NCI-H82 (cell line): ENCODE measurements at places on chromosomes 4 and X.

GRCh38 chr4:145420595-145421214, 60.9 kb upstream of the SMAD1 start:
- DNase-seq, result no peak

DNA sequence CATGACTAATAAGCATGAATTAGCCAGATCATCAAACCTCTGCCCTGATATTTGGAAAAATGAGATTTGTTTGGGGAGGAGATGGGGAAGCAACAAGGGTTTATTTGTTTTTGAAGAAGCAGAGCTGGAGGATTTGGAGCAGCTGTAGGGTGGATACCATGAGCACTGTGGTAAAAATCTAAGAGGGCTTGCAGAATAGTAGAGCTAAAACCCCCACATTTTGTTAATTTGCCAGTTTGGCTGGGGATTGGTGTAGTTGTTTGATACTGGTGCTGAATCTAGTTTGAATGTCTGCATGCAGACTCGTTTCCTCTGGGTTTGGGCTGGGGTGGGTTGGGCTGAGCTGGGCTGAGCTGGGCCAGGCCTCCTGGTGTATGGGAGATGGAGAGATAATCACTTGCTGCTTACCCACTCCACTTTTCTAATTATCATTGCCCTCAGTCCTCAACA, 43.7 kb downstream of the SMAD1 start:
- DNase-seq, result no peak

- DNase-seq, result no peak
Observed at GRCh38 chr4:113674733-113675132, 86.8 kb downstream of the CAMK2D start.

DNA sequence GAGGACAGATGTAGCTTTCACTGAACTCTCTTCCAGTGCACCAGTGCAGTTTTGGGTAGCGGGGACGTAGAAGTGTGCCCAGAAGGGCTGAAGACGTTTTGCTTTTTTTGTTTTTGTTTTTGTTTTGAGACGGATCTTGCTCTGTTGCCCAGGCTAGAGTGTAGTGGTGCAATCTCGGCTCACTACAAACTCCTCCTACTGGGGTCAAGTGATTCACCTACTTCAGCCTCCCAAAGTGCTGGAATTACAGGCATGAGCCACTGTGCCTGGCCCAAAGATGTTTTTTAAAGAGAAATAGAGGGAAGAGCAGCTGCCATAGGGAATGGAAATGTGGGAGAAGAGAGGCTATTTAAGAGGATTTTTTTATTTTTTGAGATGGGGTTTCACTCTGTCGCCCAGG, 74.4 kb upstream of the ACSL1 start:
- DNase-seq, result no peak

DNA sequence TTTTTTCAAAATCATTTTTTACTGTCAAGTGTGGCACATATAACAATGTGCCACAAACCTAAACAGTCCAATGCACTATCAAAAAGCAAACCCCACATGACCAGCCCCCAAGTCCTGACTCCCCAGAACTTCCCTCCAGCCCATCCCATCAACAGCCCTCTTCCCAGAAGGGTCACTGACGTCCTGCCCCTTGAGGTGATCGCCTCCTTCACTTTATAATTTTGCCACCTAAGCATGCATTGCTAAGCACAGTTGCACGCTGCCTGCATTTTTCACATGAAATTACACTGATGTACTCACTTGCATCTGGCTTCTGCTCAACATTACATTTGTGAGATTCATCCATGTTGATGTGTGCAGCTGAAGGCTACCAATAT, 42.5 kb downstream of the HTRA3 start:
- no peak for DNase-seq

- no peak for DNase-seq
Observed at GRCh38 chrX:22366166-22366702, 93.5 kb downstream of the CBLL2 start.

DNA sequence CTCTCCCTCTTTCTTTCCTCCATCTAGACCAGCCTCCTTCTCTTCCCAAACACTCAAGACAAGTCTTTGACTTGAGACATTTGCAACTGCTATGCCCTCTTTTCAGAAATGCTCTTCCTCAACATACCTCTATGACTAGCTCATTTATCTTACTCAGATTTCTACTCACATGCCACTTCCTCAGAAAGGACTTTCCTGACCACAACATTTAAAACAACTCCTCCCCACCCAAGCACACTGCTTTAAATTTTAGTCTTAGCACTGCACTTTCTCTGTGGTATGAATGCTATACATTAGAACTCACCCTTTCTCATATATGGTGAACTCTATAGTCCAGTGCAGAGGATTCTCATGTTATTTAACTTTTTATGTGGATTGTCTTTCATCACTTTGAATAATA, 28.4 kb upstream of the SULT1E1 start:
- no peak for DNase-seq

- no peak for DNase-seq
Observed at GRCh38 chr4:127484117-127484516, 148.6 kb upstream of the INTU start.

DNA sequence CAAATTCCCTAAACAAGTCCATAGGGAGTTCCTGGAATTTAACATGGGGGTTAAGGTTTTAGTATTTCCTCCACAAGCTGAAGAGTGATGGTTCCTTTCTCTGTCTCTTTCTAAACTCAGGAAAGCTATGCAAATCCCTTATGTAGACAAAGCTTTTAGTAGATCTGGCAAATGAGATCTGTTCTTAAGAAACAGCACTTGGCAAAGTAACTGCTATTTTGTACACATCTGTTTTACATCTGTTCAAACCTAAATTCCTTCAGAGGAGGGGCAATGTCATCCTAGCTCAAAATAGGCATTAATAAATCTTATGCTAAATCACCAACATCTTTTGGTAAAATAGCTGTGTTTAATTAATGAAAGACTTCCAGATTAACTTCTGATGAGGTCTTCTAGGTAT, 137.8 kb upstream of the TBC1D9 start:
- no peak for DNase-seq

GRCh38 chr4:186839122-186840037, 115.7 kb upstream of the FAT1 start:
- DNase-seq, result no peak
